Astrocyte of the cerebellum (primary cell): ENCODE measurements at places on chromosomes 1 and 21.
A peak's percentile ranks its signal among the peaks of the same experiment; 100 is the strongest.

DNA sequence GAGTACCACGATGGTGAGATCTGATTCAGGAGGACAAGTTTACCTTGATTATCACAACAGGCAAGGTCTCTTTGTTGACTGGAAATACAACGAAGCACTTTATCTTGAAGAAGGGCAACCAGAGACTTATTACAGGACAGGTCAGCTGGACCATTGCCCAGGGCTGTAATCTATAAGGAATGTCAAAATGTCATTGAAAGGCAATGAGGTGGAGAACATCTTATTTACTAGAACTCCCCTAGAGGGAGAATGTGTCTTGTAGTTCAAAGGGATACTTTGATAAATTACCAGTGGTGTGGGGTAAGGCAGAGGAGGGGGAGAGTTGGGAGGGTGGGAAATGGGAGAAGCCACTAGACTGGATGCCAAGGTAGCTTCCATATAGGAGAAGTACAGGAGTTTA, 212.3 kb downstream of the NCAM2 start:
- DNase-seq, result no peak

DNA sequence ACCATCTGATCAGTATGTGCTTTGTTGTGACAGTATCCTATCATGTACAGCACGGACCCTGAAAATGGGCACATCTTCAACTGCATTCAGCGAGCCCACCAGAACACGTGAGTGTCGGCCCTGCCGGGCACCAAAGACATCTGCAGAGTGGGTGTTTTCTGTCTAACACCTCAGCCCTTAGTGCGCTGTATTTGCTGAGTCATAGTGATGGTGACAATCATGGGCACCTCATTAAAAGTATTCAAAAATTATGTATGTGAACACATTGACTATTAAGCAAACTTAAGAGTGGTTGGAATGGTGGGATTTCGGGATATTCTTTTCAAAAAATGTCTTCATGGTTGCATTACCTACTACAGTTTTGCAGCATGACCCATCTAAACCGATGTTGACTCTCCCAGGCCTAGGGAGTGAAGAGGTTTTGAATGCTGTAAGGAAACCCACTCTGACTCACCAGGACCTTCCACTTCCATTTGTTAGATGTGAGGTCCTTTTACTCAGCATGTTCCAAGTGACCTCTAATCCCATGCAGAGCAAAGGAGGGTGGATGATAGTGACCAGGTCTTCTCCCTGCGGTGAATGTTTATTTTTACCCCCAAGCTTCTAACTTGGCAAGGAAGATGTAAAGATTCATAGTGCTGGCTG, 20.1 kb downstream of the MGST3 start:
- DNase-seq, result no peak

DNA sequence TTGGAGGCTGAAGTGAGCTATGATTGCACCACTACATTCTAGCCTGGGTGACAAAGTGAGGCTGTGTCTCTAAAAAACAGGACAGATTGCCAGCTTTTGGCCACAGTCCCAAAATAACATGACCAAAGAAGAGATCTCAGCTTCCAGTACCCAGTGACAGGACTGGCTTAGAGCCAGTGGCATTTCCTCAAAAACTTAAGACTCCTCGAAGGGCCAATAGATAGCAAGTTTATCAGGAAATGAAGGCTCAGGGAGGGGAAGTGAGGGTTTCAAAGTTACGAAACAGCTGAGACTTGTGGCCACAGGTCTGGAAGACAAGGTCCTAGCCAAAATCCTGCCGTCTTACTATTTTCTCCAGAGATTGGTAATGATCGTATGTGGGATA, 6.3 kb upstream of the TMEM39B start:
- DNase-seq, result no peak

GRCh38 chr1:10204003-10204642, 6.2 kb upstream of the KIF1B start:
- no peak for DNase-seq

- DNase-seq, result no peak
Observed at GRCh38 chr1:93459126-93459525, 11.2 kb downstream of the FNBP1L start.

GRCh38 chr1:165376041-165376810, 19.7 kb upstream of the LMX1A start:
- peak; percentile 97 for DNase-seq

DNA sequence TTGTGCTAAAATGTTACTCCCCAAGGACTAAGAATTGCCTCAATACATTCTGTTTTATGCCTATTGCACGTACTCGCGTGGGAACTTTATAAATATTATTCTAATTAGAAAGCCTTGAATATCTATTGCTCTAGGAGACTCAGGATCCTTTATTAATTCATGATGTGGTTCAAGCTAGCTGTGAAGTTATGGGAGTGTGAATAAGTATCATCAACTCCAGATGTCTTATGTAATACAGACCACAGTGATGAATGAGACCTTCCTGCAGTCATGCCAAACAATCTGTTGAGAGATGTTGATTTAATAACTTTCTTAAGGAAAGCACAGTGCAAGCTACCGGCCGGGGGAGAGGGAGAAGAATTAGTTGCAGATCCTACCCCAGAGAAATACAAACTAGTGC, 519.2 kb upstream of the ZP4 start:
- DNase-seq, result peak; percentile 94

DNA sequence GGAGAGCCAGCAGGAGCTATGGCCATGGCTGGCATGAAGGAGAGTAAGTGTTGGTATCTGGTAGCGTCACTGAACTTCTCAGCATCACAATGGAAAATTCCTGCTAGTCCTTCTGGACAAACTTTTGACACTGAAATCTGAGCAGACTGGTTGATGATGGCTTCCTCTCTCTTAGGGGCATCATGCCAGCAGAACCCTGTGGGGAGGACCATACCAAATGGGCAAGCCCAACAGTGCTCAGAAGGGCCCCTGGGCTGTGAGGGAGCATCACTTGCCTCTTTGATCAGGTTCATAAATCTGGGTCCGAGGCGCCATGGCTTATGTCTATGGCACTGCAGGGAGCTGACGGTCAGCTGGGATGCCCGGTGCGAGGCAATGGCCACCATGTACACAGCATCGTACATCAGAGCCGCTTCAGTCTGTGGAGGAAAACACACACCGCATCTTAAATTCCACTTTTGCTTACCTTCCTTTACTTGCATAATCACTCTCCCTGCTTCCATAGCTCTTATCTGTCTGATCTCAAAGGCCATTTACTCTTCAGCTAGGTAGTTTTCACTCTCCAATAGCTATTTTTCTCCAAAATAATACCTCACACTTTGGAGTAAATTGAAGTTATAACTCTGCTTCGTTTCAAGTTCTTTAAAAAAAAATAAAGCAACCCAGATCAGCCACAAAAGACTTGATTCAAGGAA, 297.1 kb downstream of the GRIK1 start:
- DNase-seq, result no peak

DNA sequence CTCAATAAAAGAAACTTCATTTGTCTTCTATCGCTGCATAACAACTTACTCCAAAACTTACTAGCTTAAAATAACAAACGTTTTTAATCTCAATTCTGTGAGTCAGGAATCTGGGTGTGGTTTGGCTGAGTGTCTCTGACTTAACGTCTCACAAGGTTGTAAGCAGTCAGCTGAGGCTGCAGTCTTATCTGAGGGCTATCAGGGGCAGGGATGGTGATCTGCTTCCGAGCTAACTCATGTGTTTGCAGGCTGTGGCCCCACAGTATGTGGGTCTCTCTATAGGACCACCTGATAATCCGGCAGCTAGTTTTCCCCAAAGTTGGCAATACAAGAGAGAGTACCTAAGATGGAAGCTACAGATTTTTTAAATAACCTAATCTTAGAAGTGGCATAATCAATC, 234.2 kb upstream of the FGGY start:
- DNase-seq, result no peak

DNA sequence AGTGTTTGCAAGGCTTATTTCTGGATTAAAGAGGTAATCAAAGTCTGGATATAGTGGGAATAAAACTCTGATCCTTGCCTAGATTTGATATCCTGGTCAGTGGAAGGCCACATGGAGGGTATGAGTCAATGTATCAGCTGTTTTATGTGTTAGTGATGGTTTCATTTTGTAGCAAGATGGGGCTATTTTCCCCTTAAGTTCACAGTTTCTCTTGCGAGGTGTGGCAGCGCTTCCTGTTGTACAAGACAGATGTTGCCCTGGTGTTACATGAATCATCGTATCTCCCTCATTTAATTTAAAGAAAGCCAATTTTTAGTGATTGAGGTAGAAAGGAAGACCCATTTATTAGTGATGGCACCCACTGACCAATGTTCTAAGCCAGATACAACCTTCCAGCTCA, 220.2 kb downstream of the DUSP10 start:
- no peak for DNase-seq

DNA sequence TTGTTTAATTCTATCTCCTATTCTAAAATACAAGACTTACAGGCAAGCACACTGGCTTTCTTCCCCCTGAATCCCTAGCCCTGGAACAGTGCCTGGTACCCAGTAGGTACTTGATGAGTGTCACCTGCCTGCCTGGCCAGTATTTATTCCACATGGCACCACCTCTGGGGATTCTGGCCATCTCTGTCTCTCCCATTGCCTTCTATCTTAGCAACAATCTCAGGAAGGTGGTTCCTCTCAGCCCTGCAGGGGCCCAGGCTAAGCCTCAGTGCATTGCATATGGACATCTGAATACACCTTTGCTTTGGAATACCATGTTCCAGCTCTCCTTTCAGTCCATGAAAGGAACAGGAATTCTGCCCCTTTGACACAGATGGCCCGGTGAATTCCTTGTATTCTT, 81.0 kb downstream of the HIVEP3 start:
- no peak for DNase-seq

GRCh38 chr1:64228167-64228957, 24.9 kb downstream of the UBE2U start:
- DNase-seq, result peak; percentile 51

DNA sequence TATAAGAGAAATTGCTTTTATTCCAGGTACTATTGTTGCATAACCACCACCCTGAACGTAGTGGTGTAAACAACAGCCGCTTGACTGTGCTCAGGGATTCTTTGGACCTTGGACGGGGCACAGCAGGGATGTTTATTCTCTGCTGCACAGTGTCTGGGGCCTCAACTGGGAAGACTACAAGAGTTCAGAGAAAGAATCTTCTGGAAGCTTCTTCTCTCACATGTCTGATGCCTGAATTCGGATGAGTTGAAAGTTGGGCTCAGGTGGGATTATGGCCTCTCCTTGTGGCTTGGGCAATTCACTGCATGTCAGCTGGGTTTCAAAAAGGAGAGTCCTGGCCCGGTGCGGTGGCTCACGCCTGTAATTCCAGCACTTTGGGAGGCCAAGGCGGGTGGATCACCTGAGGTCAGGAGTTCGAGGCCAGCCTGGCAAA, 19.0 kb upstream of the SSBP3 start:
- DNase-seq, result no peak

- DNase-seq, result no peak
Observed at GRCh38 chr1:25744636-25745425, 55.2 kb upstream of the SELENON start.

DNA sequence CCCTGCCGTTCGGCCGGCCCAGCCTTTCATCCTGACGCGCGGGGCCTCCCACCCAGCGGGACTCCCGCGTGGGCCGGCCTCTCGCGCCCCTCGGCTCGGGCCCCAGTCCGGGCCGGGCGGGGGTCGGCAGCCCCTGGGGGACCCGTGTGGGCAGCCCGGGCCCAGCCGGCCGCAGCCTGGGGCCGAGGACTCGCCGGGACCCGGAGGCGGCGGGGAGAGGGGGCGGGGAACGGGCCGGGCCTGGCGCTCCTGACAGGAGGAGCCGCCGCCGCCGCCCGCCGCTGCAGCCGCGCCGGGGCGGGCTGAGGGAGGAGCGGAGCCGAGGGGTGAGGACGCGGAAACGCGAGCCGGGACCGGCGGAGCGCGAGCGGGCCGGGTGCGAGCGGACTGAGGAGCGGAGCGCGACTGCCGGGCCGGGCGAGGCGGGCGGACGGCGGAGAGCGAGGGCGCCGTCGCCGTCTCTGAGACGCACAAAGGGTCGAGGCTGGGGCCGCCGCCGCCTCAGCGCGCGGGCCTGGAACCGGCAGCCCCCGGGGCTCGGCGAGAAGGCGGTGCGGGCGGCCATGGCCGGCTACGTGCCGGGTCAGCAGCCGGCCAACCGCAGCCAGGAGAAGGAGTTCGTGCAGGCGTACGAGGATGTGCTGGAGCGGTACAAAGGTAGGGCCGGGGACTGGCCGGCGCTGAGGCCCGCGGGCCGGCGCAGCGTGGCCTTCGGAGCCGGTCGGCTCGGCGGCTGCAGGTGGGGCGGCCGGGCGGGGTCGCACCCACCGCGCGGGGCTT, 79.1 kb downstream of the NDUFS5 start:
- no peak for DNase-seq

GRCh38 chr1:21869620-21870121, 57.6 kb downstream of the LDLRAD2 start:
- DNase-seq, result peak; percentile 64

GRCh38 chr21:45318556-45319404, 31.1 kb upstream of the POFUT2 start:
- DNase-seq, result no peak

DNA sequence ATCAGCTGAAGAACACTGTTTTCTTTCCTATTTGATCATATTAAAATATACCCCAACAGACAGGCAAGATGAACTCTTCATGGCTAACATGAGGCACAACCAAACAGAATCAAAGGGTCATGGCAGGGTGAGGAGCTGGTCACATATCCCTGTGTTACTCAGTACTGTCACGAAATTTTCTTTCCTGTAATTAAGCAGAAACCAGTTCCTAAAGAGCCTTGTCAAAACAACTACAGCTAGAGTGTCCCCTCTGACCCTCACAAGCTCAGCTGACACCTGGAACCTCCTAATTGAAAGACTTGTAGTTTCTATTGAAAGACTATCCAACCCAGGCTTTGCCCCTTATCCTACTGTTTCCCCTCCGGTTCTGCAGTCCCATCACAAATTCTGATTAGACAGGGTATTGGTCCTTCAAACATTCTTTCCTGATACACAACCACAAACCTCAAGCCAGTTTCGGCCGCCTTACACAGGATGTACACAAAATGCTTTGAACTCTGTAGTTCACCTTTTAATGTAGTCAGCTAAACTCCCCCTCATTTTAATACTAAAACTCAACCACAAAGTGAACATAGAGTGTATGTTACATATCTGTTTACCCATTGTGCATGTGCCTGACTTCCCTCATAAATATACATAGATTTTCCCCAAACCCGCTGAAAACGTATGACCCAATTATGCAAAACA, 651.9 kb downstream of the MRPL39 start:
- DNase-seq, result no peak

DNA sequence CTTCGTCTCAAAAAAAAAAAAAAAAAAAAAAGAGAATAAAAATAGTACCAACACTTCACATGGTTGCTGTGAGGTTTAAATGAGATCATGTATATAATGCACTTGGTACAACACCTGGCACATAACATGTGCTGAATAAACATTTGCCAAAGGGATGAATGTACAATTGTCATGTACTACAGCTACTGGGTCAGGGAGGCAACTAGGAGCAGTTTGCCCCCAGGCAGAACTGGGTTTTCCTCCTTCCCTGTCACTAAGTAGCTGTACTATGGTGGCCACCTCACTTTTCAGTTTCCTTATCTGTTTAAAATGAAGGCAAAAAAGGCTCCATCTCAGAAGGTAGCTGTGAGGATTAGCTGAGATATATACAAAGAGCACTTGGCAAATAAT, 11.5 kb downstream of the AK2 start:
- DNase-seq, result no peak
